Stimulated activated CD4-positive, alpha-beta T cell treated with anti-CD3 and anti-CD28 coated beads, Interleukin-1b, Interleukin-23, amount 100 ng/mL, for 1 hour (primary cell): ENCODE measurements at places on chromosomes 4 and X.

- DNase-seq = peak; percentile 61
These were observed 115.0 kb downstream of the SMIM20 start for GRCh38 chr4:26028793-26029567.

DNA sequence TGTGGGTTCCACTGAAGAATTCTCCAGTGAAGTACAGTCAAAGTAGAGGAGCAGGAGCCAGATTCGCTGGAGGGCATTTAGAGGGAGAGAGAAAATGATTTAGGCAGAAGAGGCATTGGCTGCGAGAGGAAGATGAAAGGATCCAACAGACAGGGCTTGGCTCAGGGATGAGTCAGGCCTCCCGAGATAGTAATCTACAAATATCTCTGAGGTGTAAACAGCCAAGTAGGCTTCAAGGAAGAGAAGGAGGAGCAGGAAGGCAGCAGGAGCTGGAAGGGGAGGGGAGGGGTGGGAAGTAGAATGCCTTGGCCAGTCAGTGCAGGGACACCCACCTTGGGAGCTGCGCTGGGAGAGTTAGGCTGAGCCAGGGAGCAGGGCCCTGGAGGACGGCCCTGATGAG is 55.5 kb downstream of the PJA1 start:
- no peak for DNase-seq

GRCh38 chrX:17820100-17820499 is 41.0 kb downstream of the RAI2 start:
- DNase-seq = no peak

- no peak for DNase-seq
These were observed 647.0 kb upstream of the PCDH7 start for GRCh38 chr4:30073011-30073710.

DNA sequence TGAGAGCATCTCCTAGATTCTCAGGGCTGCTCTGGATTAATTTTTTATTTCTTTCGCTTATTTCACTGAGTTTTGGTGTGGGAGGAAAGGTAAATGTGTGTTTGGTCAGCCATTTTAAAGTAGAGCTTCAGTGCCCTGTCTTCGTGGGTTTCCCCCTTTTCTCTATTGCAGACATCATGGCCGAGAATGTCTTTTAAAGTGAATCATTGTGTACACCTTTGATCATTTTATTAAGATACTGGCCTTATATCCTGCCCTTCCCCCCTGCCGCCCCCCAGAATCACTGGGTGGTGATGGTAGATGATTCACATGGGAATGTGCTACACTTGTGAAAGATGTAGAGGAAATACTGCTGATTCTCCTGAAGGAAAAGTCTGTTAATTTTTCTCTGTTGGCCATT is 23.8 kb downstream of the CDKL5 start:
- no peak for DNase-seq

DNA sequence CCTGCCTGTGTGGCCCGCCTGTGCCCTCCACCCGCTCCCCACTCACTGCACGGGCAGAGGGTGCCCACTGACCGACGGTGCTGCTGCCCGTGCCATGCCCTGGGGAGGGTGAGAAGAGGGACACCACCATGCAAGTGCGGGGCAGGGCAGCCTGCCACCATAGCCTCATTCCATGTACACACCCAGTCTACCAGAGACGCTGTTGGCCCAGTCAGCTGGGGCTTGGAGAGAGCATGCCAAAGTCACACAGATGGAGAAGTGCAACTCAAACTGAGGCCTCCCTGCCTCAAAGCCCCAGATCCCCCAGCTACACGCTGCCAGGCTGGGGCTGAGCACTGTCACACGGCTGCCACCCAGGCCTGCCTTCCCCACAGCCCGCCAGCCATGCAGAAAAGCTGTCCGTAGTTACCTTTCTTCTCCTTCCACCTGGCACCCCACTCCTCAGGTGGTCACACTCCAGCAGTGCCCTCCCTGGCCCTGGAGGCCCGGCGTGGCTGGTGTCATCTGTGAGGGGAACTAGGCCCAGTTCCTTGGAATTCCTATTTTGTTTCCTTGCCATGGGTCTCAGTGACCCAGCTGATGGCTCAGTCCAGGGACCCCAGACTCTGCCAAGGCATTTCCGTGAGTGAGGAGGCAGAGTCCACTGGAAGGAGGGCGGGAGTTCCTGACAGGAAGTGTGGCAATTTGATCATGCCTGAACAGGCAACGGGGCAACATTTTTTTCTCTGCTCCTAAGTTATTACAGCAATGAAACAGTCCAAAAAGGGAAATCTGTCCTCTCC is at the start of gene SLC2A9:
SLC2A9 (minus strand) TSS at position 627 of the 782 bp plus-strand sequence; CDS start at position 559, 68 bp downstream.
- no peak for DNase-seq
